ENCODE measurements at places on chromosomes 3 and 15.

GRCh38 chr3:112136959-112137693 is 4.1 kb upstream of the GCSAM start:
- peak; percentile 49 for DNase-seq

DNA sequence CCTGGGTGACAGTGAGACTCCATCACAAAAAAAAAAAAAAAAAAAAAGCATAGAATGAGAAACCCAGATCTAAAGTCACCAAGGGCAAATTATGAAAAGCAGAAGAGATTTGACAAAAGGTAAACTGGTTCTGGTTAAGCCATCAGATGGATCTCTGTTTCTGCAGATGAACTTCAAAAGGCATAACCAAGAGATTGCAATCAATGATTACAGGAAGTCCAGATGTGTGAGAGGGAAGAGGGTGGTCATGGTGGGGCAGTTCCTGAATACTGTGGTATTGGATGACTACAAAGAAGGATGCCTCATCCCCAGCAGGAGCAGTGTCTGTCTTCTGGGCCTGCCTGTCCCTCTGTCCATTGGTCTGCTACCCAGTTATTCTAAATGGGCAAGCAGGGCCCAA is 3.8 kb downstream of the P4HTM start:
- DNase-seq = no peak

GRCh38 chr15:40819048-40819447 is 9.5 kb downstream of the PPP1R14D start:
- no peak for DNase-seq

DNA sequence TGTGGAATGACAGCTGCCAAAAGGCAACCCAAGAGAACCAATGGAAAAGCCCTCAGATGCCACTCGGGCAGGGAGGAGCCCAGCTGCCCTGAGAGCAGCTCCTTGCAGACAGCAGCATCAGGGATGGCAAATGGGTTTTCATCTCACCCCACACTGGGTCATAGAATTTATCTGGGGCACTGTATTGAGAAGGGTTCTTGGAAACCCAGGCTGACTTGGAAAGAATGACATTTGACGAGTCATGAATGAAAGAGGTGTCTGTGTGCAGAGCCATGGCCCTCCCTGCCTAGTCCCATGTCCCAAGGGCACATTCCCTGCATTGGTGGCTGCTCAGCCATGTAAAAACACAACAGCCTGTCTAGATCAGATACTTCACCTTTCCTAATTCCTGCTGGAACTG is 157.9 kb upstream of the BHLHE40 start:
- peak; percentile 42 for DNase-seq

GRCh38 chr3:99907959-99908544 is 90.4 kb downstream of the CMSS1 start:
- no peak for DNase-seq

DNA sequence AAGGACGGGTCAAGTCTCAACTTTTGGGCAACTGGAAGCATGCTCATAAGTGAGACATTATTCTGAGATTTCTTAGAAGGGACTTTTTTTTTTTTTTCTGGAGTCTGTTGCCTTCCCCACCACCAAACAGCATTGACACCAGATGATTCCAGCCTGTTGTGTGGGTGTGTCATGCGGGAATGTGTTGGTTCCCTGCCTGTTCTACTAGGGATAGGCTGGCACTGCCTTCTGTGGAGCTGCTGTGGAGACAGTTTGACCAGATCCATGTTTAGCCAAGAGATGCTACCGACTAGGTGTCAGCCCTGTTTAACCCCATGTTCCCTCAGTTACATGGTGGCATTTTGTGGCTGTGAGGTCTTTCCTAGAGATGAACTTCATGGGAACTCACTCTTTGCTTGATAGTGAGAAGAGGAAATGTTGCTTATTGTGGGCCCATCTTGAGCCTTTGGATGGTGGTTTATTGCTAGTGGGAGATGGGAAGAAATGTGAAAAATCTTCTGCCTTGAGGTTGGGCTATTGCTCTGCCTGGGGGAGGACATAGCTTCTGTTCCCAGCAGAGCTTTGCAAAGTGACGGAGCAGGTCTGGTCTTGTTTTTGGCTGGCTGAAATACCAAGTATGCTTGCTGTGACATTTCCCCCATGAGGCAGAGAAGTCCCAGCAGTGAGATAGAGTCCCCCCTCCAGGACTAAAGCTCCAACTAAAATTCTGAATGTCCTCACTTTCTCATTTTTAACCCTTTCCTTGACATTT is 31.3 kb downstream of the TRAK1 start:
- no peak for DNase-seq

DNA sequence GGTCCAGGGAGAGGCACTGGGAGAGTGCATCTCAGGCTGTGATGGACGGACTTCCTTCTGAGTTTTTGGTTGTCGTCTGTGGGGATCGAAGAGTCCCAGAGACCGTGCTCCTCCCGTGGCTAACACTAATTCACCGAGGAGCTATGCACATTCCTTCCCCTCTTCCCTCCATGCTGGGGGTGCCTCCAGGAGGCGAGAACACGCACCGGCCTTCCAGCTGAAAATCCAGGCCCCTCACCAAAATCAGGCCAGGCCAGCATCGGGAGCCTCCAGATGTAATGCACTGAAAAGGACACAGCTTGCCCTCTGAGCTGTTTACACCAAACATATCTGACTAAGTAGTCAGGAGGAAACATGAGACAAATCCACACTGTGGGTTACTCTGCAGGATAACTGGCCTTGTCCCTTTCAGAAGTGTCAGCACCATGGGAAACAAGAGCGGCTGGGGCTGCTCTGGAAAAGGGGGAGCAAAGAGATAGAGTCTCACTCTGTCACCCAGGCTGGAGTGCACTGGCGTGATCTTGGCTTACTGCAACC is 5.5 kb downstream of the RNU5B-1 start:
- no peak for DNase-seq

GRCh38 chr3:183061391-183062172 is 37.7 kb downstream of the MCCC1 start:
- DNase-seq = no peak

DNA sequence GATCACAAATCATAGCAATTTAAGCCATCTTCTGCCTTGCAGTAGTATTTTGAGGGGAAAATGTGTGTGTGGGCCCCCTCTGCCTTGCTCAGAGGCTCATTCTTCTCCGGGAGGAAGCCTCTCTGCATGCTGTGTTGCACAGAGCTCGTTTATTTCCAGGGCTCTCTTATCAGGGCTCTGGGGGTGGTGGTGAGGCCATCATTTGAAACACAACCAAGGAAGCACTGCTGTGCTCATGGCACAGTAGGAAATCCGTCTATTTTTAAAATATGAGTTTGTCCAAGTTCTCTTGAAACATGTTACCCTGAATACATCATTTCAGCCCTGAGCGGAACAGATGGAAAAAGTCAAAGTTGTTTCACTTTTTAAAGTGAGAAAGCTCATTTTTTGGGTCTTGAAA is 369.0 kb upstream of the CFAP20DC start:
- DNase-seq = no peak

DNA sequence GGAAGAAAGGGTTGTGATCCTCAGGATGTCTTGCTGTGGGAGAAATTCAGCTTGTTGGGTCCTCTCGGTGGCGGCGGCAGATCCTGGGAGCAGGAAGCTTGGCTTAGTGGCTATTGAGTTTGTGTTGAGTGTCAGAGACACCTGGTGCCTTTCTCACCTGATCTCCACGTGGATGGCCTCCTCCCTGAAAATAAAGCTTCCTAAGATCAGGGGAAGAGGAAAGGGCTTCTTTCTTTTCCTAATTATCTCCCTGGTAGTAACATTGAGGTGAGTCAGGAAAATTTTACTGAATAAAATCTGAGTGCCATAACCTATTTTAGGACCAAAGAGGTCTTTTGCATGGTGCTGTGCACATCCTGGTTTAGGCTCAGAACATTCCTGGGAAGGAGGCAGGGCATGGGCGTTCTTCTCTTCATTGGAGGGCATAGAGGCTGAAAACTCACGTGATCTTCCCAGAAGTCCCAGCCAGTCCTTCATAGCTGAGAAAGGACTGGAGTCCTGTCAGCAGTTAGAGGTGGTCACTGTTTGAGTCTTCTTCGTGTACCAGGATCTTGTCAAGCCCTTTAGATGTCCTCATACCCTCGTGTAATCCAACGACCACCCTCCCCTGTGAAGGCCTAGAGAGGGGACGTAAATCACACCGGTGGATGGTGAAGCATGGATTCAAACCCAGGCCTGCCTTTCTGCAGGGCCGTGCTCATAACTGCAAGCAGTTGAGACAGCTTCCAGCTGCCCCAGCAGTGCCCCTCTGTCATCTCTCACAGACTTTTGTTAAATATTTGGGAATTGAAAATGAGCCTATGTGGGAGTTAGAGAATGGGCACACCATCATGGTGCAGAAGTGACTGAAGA is 1.1 kb downstream of the CMTM8 start:
- DNase-seq = peak; percentile 14

DNA sequence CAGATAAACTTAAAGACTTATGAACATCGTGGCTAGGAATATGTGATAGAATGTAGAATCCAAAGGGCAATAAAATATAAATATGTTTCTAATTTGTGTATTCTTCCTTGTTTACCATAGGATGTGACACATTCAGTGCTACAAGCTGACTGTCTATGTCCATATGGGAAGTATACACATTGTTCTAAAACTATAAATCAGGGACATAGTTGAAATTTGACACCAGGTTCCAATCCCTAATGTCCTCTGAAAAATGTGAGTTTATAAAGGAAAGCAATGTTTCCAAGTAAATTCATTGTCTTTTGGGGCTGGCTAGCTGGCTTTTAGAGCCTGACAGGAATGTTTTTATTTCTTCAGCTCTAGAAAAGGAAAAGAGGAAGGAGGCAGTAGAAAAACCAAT is 273.6 kb downstream of the CNTN4 start:
- DNase-seq = no peak

DNA sequence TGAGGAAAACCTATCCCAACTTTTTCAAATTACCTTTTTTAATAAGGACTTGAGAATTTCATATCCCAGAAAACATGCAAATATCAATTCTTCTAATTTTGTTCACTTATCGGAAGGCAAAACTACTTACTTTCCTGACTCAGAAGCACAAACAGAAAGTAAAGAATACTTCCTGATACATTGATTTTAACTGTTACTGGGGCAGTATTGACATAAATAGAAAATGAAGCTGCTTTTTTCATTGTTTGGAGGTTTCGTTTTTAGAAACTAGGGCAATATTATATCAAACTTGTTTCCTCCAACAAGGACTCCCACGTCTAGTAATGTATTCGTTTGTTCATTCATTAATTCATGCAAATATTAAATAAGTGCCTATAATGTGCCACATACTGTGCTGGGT is 19.1 kb downstream of the PAQR9 start:
- no peak for DNase-seq

- no peak for DNase-seq
Measured at GRCh38 chr3:141368925-141369794, 856 bp downstream of the ZBTB38 start.

- DNase-seq = no peak
Measured at GRCh38 chr3:56111606-56112304, 356.5 kb downstream of the ERC2 start.

DNA sequence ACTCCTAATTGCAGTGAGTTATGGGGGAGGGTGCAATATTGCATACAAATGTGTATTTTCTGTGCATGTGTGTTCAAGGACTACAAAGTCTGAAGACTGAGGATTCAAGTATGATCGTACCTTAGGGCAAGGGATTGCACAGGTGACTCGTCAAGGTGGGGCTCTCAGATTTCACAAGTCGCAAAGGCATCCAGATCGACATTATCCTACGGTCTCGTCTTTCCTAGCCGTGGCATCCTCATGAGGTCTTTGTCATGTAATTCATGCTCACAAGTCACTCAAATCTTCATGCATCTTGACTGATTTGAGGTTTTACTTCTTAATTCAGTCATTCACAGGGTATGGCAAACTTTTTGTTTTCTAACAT is 191.4 kb upstream of the HES1 start:
- no peak for DNase-seq

- no peak for DNase-seq
Measured at GRCh38 chr3:2392981-2393380, 294.3 kb downstream of the CNTN4 start.

DNA sequence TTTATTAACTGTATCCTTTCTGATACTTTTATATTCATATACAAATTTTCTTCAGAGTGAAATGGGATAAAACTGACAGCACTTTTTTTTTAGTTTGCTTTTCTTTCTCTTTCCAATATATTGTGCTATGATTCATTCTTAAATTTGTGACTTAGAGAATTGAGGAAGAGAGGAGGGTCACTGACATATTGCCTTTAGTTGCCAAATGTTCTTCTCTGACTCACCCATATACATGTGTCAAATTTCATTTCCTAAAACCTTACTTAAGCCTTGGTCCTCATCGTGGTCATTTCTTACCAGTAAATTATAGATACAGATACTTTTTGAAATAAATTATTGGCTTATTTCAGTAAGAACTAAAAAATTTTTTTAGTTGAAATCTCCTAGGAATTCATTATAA is 53.9 kb downstream of the CLASP2 start:
- DNase-seq = no peak

DNA sequence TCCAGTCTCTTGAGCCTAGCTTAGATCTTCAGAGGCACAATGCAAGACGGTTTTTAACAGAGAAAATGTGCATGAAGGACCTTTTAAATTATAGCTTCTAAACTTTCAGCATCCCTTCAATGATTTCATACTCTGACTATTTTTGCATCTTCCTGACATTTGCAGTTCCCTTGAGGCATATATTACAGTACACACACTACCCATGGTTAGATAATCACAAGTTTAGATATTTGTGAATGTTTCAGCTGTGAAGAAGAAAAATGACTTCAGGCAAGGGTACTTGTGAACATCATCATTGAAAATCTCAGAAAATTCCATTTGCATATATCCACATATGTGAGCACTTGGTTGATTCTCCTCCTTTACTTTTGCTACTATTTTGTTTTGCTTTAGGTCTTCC is 341.5 kb downstream of the ROBO2 start:
- DNase-seq = no peak

DNA sequence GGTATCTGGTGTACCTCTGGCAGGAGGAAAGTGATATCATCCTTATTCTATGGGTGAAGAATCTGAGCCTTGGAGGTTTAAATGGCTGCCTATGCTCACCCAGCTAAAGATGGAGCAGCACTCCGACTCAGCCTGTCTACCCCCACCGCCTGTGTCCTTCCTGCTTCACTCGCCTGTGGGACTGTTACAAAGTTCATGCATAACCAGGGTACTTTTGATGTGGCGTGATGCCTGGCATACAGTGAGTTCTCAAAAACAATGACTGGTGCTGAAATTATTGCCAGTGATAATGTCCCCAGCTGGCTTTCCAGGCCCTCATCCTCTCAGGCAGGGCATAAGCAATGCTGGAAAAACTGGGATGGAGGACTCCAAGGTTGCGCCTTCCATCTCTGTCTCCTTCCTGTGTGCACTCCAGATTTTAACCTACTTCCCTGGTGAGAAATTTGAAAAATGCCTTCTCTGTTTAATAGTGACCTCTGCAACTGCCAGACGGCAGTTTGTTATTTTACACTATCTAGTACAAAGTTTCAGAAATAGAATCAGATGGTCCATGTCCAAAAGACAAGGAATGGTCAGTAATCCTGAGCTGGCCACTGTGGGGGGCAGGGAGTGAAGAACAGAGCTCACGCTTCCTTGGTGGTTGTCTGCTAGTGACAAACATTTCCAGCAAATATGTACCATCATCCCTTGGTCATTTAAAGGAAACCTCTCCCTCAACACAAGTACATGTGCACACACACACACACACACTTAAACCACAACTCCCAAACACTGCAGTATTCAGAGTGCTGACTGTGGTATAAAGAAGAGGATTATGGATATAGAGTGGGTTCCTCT is 86.5 kb upstream of the NMNAT3 start:
- DNase-seq = no peak

- no peak for DNase-seq
Measured at GRCh38 chr15:32747921-32748342, 30.1 kb downstream of the GREM1 start.

- no peak for DNase-seq
Measured at GRCh38 chr3:94525043-94525442, 462.2 kb downstream of the NSUN3 start.

- DNase-seq = no peak
Measured at GRCh38 chr3:170363471-170363994, 6.0 kb downstream of the SKIL start.

All from activated CD4-positive, alpha-beta T cell treated with anti-CD3 and anti-CD28 coated beads, Interleukin-2, amount 50 U/mL, for 48 hours (primary cell).